Suppressor macrophage treated with lipopolysaccharide for 4 hours (primary cell): ENCODE measurements at places on chromosomes 5 and 9.

DNA sequence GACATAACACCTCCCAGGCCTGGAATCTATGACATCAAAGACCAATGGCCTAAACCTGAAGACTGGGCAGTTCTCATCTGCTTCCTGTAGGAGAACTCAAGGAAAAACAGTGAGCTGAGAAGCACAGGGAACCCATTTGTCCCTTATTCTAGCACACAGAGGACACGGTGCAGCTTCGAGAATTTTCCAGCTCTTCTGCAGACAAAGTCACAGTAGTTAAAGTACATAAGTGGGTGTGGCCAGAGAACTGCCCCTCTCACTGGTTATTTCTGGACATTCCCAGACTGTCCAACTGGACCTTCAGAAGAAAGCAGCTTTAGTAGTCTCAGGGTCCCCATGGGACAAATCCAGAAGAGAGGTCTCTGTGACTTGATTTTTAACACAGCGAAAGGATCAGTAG lies 114.6 kb downstream of the KLHL3 start:
- DNase-seq = no peak

GRCh38 chr5:149345892-149346222 lies 558 bp downstream of the GRPEL2 start:
- DNase-seq = peak; percentile 21

- DNase-seq = no peak
Measured at GRCh38 chr5:90888511-90889324, 330.1 kb downstream of the ADGRV1 start.

DNA sequence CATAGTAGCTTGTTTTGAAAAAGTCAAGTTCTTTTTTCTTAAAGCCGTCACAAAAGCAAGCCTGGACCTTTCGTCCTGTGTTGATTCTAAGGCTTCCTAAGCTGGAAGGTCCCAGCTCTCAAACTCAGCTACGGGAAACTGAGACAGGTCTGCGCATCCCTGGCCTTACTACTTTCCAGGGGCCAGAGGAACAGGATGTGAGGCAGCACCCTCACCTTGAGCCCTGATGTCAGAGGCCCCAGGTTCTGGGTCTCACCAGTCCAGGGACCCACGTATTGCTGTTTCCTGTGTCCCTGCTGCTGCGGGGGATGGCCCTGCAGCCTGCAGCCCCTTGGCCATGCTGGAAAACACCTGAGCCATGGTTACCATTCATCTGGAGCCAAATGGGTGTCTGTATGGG lies 123.9 kb downstream of the COL23A1 start:
- no peak for DNase-seq

GRCh38 chr5:34708777-34709176 lies 52.6 kb downstream of the RAI14 start:
- DNase-seq = no peak

DNA sequence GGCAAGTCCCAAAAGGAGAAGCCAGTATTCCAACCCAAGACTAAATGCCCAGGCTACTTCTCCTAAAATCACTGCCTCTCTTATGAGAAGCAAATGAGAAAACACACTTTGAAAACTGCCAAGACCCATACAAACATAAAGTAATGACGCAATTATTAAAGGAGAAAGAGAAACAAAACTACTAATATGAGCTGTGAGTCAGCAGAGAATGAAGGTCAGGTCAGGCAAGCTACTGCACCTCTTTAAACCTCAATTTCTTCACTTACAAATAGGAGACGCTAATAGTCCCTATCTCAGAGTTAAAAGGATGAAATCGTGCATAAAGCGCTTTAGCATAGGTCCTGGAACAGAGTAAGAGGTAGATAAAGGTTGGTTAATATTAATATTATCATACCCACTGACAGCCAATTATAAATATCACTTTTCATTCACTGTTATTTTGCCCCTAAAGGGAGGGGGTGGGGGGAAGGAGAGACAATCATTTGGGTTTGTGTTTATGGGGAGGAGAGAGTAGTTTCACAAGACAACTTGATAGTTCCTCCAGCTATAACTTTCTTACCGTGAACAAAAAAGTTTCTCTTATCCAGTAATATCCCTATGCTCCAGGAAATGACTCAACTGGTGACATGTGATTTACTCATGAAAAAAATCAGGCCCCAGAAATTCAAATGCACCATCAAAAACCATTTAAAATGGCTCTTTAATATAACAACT lies 3.6 kb downstream of the PSMB7 start:
- DNase-seq = peak; percentile 75

DNA sequence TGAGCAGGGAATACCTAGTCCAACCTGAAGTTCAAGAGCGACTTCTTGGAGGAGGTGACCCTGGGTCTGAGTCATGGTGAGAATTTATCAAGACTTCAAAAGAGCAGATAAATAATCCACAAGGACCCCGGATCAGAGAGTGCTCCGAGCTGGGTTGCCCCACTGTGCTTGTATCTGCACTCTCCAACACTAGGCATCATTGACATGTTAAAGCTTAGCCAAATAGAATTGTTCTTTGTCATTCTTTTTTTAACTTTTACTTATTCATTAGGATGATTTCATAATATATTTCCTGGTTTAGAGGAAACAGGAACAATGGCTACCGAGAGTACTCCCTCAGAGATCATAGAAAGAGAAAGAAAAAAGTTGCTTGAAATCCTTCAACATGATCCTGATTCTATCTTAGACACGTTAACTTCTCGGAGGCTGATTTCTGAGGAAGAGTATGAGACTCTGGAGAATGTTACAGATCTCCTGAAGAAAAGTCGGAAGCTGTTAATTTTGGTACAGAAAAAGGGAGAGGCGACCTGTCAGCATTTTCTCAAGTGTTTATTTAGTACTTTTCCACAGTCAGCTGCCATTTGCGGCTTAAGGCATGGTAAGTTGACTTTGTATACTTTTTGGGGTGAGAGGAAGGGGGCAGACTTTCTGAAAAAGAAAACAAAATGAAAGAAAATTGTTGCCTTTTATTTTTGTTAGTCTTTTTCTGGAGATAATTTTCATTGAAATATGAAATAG lies at the start of gene CARD6:
CARD6 (plus strand) TSS at position 300 of the 738 bp plus-strand sequence; CDS start at position 316, 16 bp downstream.
- DNase-seq = peak; percentile 74

GRCh38 chr9:68933434-68934328 lies 80.2 kb downstream of the PRKACG start:
- DNase-seq = no peak

DNA sequence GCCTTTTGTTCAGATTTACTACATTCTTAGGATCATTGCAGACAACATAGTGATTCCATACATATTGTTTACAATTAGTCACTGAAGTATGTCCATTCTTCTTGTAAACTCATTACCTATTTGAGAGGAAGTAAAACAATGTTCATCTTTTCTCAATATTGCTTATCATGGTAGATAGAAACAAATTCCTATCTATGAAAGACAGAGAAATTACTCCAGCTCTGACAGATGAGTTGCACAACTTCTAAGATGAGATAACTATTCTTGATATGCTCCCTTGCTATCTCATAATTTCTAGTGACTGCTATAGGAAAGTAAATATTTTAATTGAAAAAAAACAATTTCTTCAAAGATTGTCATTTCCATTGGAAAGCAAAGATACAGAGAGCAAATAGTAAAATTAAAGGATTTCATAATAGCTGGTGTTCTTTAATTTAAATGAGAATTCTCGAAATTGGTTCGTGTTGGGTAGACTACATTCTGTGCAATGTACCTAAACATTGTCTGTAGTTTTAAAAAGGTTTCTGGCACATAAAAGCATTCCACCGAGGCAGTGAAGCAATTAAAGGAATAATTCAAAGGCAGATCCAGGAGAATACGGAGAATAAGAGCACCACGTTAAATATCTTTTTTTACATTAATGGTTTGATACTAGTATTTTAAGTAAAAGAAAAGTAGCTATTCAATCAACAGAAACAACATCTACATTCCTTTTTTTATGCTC lies 1029.1 kb upstream of the ACO1 start:
- no peak for DNase-seq

DNA sequence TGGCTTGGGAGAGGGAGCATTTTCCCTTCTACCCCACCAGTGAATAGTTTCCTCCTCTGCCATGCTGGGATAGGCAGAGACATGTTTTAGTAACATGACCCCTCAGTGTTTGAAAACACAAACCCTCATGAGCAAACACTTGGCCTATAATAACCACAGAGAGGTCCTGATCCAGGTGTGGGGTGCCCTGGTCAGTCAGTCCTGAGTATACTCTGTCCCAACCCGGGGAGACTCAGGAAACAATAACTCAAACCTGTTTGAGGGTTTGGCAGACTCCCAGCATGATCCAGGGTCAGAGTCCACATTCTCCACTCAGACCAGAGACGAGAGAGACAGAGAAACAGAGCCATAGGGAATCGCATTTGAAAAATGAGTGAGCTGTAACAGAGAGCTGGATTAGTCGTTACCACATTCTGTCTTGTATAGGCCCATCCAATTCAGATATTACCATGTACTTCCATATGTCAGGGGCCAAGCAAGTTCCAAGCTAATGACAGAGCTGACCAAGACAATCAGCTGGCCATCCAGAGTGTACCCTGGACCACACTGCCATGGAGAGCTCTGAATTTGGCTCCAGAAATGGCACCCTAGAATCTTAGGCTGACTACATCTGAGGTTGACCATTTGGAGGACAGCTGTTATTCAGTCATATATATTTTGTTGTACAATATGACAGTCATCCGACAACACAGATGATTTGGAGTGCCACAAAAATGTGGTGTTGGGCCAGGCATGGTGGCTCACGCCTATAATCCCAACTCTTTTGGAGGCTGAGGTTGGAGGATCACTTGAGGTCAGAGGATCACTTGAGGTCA lies 4.2 kb upstream of the CA9 start:
- no peak for DNase-seq

DNA sequence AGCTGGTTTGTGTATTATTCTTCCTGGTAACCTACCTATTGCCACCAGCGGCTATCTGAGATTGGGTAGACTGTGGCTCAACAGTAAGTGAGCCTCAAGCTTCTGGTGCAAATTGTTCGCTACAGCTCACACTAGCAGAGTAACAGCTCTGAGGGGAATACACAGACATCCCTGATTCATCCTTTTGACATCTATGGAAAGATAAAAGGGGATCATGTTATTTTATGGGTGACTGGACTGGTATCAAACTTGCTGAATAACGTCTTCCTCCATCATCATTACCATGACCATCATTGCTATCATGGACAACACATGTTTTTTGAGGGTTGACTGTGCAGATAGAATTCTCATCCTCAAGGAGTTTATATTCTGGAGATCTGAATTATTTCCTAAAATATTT lies 129.6 kb downstream of the PIK3R1 start:
- DNase-seq = no peak

GRCh38 chr9:37937366-37937765 lies 33.4 kb upstream of the SLC25A51 start:
- DNase-seq = no peak

DNA sequence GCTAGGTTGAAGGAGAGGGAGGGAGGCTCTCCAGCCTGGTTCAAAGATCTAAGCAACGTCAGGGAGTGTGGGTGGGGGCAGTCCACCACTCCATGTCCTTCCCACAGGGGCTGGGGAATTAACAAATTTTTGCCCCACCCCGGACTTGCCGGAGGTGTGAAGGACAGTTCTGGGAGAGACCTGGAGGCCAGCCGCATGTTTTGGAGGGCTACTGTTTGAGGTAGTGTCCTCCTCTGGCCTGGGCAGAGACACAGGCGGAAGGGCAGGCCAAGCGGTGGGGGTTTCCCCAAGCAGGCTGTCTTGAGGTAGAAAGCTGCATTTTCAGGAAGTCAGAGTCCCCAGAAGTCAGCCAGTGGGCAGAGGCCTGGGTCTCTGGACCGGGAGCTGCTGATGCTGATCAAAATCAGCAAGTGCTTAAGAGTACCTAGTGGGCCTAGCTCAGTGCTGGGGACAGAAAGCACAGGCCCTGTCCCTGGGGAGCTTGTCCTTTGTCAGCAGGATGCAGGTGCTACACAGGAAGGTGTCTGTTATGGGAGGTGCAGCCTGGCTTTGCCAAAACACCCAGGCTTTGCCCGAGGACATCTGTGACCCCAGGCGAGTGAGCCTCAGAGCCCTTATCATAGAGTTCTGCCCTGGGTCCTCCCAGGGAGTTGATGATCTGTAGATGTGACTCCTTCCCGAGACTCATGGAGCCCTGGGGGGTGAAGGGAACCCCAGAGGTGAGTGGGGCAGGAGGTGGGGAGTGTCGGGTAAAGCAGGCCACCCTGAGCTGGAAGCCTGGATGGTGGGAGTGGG lies 18.5 kb downstream of the JADE2 start:
- DNase-seq = peak; percentile 78

- DNase-seq = no peak
Measured at GRCh38 chr9:80926611-80927010, 762.7 kb downstream of the TLE1 start.

- DNase-seq = no peak
Measured at GRCh38 chr5:154313360-154314017, 123.0 kb downstream of the GALNT10 start.

GRCh38 chr9:70557661-70558369 lies 143.4 kb upstream of the KLF9 start:
- DNase-seq = peak; percentile 83

DNA sequence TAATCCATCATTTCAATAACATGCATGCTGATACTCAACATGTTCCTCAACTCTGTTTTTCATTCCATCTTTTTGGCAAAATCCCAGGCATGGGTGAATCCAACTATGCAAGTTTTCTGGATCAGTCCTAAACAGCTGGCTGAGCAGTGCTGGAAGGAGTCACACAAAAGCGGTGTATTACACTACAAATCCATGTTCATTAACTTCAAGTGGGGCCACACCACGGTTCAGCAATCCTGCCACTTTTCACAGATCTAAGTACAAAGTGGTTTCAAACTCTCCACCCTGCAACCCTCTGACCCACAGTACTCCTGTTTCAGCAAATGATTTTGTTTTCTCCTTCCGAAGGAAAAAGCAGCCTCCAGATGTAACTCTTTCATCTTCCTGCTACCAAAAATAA lies 222.5 kb downstream of the EPB41L4A start:
- DNase-seq = no peak

- DNase-seq = no peak
Measured at GRCh38 chr5:12316812-12317211, 412.6 kb upstream of the CTNND2 start.

DNA sequence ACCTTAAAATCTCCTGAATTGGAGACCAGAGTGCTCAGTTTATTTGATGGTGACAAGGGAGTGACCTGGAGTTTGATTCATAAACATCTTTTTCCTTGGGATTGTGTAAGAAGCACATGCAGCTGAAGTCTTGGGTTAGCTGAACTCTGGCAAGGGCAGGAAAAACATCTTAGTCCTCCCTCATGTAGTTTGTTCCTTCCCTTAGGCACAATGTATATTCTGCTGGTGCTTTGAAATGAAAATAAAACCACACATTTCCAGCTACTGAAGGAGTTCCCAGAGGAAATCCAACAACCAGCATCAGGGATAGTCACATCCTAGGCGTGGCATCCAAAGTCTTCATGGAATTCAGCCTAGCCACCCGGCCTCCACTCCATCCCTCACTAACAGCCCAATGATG lies 95.2 kb upstream of the PAPPA start:
- DNase-seq = no peak
